Fibroblast of skin of abdomen (primary cell): ENCODE measurements at places on chromosomes 6 and 20.

DNA sequence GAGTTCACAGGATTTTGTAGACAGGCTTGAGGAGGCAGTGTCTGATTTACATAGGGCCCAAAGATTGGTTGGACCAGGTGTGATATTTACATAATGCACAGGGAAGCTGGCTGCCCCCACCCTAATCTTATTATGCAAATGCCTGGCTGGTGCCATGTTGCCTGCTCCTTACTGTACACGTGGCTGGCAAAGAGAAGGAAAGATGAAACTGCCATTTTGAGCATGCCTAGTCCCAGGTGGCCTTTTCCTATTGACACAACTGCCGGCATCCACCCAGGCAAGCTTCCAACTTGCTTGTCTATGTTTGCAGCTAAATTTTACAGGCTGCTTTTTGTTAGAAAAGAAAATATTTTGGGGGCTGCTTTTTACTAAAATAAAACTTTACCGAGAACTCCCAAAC lies 174.6 kb downstream of the LMBRD1 start:
- no peak for DNase-seq

GRCh38 chr20:63121749-63122405 lies 94.1 kb downstream of the YTHDF1 start:
- DNase-seq, result no peak

DNA sequence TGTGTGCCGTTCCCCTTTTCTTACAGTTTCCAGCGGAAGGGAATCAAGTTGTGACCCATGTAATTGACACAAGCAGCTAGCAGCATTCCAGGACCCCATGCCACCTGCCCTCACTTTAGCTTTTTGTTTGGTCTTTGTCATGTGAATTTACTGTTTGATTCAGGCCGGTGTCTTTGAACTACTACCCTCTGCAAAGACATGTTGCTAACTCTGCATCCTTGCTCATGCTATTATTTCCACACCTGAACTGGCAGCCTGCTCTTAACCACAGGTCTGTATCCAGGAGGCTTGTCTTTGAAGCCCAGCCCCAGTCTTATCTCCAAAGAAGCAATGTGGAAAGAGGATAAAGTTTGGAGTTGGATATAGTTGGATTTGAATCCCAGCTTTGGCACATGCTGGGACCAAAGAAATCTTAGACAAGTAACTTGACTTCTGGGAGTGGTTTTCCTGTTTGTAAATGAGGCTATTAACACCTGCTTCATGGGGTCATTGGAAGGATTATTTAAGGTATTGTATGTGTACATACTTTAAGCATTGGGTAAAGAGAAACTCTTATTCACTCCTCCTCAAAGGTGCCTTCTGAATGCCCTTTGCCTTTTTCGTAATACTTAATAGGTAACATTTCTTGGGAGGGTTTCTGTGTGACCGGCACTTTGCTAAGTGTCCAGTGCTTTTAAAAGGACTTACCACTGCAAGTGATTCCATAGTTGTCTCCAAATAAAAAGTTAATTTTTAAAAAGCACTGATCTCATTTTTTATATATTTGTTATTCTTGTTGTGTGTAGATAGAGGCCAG lies 52.4 kb downstream of the RALY start:
- DNase-seq, result no peak

DNA sequence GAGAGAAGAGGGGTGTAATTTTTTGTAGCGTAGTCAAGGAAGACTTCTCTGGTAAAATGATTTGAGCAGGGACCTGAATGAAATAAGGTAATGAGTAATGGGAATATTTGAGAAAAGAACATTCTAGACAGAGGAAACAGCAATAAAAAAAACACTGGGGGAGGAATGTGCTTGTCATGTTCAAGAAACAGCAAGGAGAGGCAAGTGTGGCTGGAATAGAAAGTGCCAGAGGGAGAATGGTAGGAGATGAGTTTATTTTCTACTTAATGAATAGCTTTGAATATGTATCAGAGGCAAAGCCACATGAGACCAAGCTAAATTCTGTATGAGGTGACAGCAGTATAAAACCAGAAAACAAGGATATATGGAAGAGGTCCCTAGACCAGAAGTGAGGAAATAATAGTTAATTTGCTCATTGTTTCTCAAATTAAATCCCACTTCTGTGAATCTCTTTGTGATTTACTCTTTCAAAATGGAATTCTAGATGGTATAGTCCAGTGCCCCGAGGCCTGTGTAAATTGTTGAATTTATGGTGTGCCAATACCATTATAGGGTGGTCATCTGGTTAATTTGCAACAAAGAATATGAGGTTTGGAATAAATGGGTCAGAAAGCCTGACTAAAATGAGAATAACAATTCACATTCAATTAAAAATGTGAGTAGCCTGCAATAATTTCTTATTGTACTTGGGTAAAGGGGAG lies 170.2 kb downstream of the CDKAL1 start:
- no peak for DNase-seq

GRCh38 chr20:51930775-51931174 lies 128.5 kb upstream of the SALL4 start:
- peak; percentile 87 for DNase-seq

GRCh38 chr6:38480036-38480435 lies 159.7 kb downstream of the BTBD9 start:
- no peak for DNase-seq

- DNase-seq, result peak; percentile 27
These were observed 146.2 kb upstream of the SMLR1 start for GRCh38 chr6:130681028-130681427.

GRCh38 chr6:22445946-22446345 lies 123.4 kb upstream of the HDGFL1 start:
- no peak for DNase-seq

GRCh38 chr6:6455272-6455671 lies 133.2 kb upstream of the LY86 start:
- no peak for DNase-seq

DNA sequence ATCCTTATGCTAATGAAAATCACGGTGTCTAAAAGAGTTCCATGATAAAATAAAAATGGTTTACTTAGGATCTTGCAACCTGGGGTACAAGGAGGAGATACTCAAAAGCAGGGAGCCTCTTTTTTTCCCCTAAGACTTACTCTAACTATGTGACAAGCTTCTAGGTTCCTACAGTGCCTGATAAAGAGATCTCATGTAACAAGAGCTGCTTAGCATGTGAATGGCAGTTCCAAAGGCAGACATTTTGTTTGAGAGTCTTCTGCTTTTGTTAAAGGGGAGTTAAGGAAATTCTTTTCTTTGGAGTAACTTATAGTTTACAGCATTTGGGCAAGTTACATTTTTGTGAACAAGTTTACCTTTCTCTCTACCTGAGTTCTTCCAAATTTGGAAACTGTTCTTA lies 945.8 kb upstream of the ADGRB3 start:
- no peak for DNase-seq

DNA sequence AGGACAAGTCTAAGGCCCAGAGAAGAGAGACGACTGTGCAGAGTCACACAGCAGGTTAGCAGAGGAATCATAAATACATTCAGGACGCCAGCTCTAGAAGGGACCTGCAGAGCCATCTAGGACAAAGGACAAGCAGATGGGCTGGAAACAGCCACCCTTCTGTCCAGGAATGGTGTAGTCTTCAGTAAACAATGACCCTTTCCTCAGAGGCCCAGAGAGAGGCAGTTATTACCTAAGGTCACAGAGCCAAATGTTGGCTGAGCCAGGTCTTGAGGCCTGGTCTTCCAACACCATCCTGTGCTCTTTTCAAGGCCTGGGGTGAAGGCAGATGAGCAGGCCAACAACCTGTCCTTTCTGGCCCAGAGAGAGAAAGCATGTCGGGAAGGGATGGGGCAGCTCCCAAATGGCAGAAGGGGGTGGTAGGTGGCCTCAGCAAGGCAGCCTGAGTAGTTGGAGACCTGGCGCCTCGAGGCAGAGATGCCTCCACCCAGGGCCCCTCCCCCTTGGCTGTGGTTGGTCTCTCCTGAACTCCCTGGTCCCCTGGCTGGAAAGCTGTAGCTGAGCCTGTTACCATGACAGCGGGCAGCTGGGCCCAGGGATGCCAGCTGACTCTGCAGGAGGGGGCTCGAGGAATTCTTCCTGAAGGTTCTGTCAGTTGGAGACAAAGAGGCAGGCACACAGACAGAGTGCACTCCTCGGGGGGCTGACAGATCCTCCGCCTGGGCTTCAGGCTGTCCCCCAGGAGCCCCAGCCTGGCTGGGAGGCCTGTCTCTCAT lies 24.8 kb downstream of the EPB41L1 start:
- DNase-seq, result no peak
